Mucosa of descending colon (tissue), 3 donors: ENCODE measurements at places on chromosomes 5 and 9. TPM values are rescaled to one million over a fixed set of nuclear protein-coding genes. Genes with fewer than 3 reads are reported as not detected.

CHSY3 gene
- 0.52 TPM for total RNA-seq

THBS4 gene
- total RNA-seq = 0.84 TPM

ITGA2 gene
- 8.0 TPM for total RNA-seq

C5orf34 gene
- total RNA-seq = 1.7 TPM

EGFLAM gene
- 0.84 TPM for total RNA-seq
